ENCODE measurements at places on chromosomes 7 and 10.
A peak's percentile ranks its signal among the peaks of the same experiment; 100 is the strongest.

- no peaks in the 10 kb centered on the region for H3K36me3 ChIP-seq
- H3K4me3 ChIP-seq: no peak overlapping the region
- H3K27ac ChIP-seq: no peak overlapping the region
- H3K4me1 ChIP-seq: no peaks in the 10 kb centered on the region
- DNase-seq: no peak
Measured at GRCh38 chr7:55508221-55509011, 63.9 kb downstream of the VOPP1 start.

DNA sequence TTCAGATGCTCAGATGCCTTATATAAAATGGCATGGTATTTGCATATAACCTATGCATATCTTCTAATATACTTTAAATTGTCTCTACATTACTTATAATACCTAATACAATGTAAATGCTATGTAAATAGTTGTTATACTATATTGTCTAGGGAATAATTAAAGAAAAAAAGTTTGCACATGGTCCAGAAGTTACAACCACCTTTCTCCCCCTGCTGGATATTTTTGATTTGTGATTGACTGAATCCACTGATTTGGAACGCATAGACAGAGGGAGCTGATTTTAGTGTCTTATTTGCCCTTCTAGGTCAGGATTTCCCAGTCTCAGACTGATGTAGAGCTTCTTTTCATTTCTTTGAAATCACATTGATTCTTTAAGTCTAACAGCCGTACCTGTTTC is 31.8 kb downstream of the MDFIC start:
- no peak for DNase-seq
- no peaks in the 10 kb centered on the region for H3K36me3 ChIP-seq
- no peaks in the 10 kb centered on the region for H3K27me3 ChIP-seq
- no peaks in the 10 kb centered on the region for H3K4me1 ChIP-seq
- H3K27ac ChIP-seq: no peak overlapping the region

DNA sequence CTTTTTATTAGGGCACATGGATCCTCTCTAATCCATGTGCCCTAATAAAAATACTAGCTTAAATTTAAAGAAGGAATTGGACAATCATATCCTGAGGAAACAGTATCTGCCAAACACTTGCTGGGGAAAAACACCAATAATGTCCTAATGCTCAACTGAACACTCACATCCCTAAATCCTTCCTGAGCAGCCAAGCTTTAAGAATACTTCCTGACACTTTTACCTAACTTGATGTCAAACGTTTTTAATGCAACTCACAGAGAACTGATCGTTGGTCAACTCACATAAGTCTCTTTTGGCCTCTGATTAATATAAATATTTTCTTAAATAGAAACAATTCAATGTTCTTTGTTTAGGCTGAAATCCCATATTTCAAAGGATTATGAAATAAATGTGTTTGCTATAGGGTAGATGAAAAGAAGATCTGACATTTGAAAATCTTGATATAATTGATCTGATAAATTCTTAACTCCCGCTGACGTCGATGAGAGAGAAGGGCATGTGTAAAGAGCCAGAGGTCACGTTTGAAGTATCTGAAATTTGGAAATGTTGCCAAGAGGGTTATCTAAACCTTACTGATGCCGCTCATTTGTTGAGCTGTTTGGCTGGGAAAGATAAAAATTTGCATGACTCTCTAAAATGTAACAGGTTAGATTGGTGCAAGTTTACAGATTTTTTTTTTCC is 122.8 kb upstream of the RHOBTB1 start:
- no peak overlapping the region for H3K27ac ChIP-seq
- H3K27me3 ChIP-seq: no peaks in the 10 kb centered on the region
- H3K4me1 ChIP-seq: no peaks in the 10 kb centered on the region

DNA sequence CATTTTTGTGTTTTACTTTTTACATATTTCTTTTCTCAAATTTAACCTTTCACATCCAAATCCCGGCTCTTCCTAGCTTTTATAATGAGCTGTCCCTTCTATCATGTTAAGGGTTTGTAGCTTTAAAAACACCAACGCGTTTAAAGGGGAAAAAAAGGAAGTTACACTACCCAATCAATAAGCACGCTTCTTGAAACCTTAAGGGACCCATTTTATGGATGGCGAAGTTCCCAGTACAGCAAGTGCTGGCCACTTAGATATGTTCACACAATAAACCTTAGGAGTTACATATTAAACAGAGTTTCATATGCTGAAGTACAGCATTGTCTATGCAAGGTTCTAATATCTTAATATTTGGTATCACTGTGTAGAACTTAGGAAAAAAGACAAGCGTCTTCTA is 1.8 kb downstream of the GNG11 start:
- no peaks in the 10 kb centered on the region for H3K4me1 ChIP-seq
- peak overlapping the region; percentile 80 for H3K4me3 ChIP-seq
- no peak for DNase-seq

DNA sequence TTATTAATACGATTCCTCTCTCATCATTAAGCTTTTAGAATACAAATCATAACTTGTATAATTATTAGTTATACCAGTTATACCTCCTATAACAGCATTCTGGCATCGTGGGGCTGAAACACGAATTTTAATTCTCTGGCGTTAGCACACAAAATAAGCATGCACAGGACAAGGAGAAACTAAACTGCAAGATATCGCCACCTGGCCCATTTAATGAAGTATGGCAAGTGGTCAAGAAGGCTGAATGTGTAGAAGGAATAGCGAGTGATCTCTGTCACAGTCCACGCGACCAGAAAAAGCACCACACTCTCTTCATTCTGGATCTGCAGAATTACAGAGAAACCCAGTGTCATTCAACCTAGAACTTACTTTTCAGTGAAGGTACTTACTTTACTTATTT is 18.1 kb downstream of the HACD1 start:
- H3K27me3 ChIP-seq: no peaks in the 10 kb centered on the region
- no peak overlapping the region for H3K27ac ChIP-seq
- no peak for DNase-seq
